Nucleus accumbens (tissue), 56 donors: ENCODE measurements at places on chromosomes 4 and X.

DNA sequence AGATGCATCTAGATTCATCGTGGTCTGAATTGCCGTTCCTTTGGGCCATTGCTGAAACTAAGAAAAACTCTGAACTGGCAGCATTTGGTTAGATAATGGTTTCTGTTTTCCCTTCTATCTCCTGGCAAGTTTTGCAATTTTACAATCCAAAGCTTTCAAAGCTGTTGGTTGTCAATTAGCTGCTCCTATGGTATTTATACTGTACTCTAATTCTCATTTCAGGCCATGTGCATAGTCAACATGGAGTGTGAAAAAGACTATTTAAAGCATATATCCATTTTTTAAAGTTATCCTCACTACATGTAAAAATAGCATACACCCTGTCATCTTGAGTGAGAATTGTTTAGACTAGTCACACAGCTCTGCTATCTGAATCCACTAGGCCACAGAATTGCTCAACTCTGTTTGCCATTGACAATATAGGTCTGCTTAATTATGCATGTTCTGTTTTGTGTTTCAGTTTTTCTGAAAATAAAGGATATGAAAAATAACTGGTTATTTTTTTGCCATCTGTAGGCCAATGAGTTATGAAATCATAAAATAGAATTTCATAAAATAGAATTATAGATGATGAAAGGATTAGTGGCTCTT, 27.7 kb upstream of the TEC start:
- no peak for DNase-seq

- DNase-seq, result no peak
These were observed 14.8 kb downstream of the BLOC1S4 start for GRCh38 chr4:6730603-6731317.

DNA sequence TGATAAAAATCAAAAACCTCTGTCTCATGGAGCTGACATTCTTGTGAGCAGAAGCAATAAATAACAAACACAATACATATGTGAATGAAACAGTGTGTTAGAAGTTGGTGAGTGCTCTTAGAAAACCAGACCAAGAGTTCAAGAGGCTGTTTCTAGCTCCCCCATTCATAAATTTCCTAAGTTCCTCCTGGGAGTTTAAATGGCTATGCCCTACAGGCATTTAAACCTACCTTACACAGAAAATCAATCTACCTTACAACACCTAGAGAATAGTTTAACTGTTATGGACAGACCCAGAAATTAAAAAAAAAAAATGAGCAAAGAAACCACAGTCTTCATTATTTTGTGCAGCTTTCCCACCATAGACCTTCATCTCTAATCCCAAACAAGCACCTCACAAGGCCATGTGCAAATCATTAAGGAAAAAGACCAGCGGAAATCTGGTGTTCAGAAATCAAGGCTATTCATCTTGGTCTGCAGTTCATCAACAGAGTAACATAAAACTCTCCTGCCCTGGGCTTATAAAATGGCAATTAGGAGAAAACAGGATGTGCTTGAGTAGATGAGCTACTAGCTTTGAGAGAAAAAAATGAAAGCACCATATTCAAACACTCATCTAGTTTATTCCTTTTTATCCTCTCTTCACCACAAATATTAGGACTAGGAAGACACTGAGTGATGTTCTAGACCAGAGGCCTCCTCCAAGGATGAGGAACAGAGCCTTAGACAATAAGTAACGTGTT, 147.2 kb downstream of the SHROOM3 start:
- DNase-seq, result no peak

- no peak for DNase-seq
These were observed 88.0 kb downstream of the IRF2 start for GRCh38 chr4:184386271-184386781.

GRCh38 chr4:25969374-25970155, 55.5 kb downstream of the SMIM20 start:
- no peak for DNase-seq
